ENCODE measurements at places on chromosomes 2 and 18. TPM values are rescaled to one million over a fixed set of nuclear protein-coding genes. Genes with fewer than 3 reads are reported as not detected.

Gene MALL
- total RNA-seq = 0.17 TPM

Gene DYNAP
- not detected for total RNA-seq

Gene CDKL4
- total RNA-seq = 0.30 TPM

GRCh38 chr2:179440642-179441251 lies 176.1 kb upstream of the SESTD1 start:
- peak; percentile 2 for DNase-seq
- H3K36me3 ChIP-seq = no peaks in the 10 kb centered on the region
- H3K4me3 ChIP-seq = no peak overlapping the region
- no peaks in the 10 kb centered on the region for H3K4me1 ChIP-seq
- peaks cover 29% of the 10 kb centered on the region for H3K27me3 ChIP-seq

Gene RPIA
- total RNA-seq = 43.8 TPM

Gene ACTG2
- total RNA-seq = not detected

- H3K27me3 ChIP-seq = no peaks in the 10 kb centered on the region
- DNase-seq = no peak
- H3K36me3 ChIP-seq = no peaks in the 10 kb centered on the region
These were observed 144.0 kb downstream of the TNS1 start for GRCh38 chr2:217858519-217859491.

- peaks cover 41% of the 10 kb centered on the region for H3K4me1 ChIP-seq
- no peaks in the 10 kb centered on the region for H3K27me3 ChIP-seq
- H3K27ac ChIP-seq = no peak overlapping the region
- DNase-seq = no peak
- no peaks in the 10 kb centered on the region for H3K36me3 ChIP-seq
These were observed 156.1 kb downstream of the MGAT5 start for GRCh38 chr2:134410006-134410405.

GRCh38 chr18:49279041-49279440 lies 181.4 kb downstream of the DYM start:
- H3K36me3 ChIP-seq = peaks cover 12% of the 10 kb centered on the region
- no peaks in the 10 kb centered on the region for H3K27me3 ChIP-seq
- H3K4me3 ChIP-seq = no peak overlapping the region
- DNase-seq = no peak
- H3K27ac ChIP-seq = no peak overlapping the region
- H3K4me1 ChIP-seq = no peaks in the 10 kb centered on the region

- H3K4me1 ChIP-seq = peaks cover 5% of the 10 kb centered on the region
- peaks cover 3% of the 10 kb centered on the region for H3K36me3 ChIP-seq
- peaks cover 38% of the 10 kb centered on the region for H3K27me3 ChIP-seq
- H3K27ac ChIP-seq = no peak overlapping the region
- H3K4me3 ChIP-seq = peak overlapping the region; percentile 11
These were observed 321.9 kb downstream of the CELF4 start for GRCh38 chr18:37243741-37244140.

DNA sequence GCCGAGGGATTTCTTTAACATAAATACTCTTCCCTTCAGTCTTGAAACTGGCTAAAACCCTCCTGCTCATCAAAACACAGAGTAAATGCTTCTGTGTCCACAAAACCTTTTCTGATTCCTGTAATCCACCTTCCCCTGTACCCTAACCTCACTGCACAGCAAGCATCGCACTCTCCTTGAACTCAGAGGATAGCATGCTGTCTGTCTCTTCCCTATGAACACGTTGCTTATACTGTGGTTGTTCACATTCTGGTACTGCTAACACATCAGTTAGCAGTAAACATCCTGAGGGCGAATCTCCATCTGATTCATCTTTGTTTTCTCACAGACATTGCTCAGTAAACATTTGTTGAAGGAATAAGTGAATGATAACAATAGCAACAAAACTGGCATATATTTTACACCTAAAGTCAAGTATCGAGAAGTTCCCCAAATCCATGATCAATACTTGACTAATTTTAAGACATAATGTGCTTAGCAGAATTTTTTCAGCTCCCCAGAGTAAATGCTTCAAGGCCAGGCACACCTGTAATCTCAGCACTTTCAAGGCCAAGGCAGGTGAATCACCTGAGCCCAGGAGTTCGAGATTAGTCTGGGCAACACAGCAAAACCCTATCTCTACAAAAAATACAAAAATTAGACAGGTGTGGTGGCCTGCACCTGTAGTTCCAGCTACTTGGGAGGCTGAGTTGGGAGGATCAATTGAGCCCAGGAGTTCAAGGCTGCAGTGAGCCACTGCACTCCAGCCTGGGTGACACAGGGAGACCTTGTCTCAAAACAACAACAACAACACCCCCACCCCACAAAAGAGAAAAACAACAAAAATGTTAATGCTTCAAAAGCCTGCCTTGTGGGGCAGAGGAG lies 45.6 kb upstream of the LPIN2 start:
- peak; percentile 25 for DNase-seq
- H3K36me3 ChIP-seq = peaks cover 7% of the 10 kb centered on the region
- no peaks in the 10 kb centered on the region for H3K27me3 ChIP-seq
- peaks cover 72% of the 10 kb centered on the region for H3K4me1 ChIP-seq
- H3K27ac ChIP-seq = peak overlapping the region; percentile 41

DNA sequence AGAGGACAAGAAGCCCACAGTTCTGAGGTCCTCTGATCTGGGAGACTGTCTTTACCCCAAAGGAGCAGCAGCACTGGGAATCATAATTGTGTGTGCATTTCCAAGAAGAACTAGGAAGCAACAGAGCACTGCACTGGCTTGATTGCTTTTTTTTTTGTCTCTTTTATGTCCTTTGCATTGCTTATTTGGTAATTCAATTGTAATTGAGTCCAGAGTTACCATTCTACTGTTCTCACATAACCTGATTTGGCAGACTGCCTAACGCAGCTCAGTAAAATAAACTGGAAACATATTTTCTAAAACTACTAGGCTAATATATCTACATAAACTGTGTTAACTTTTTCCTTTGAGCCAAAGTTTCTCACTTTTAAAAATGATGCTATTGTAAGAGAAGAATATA lies 190.3 kb upstream of the SLC8A1 start:
- H3K4me1 ChIP-seq = no peaks in the 10 kb centered on the region
- no peak overlapping the region for H3K4me3 ChIP-seq
- H3K27me3 ChIP-seq = no peaks in the 10 kb centered on the region
- no peak overlapping the region for H3K27ac ChIP-seq
- H3K36me3 ChIP-seq = no peaks in the 10 kb centered on the region
- no peak for DNase-seq

DNA sequence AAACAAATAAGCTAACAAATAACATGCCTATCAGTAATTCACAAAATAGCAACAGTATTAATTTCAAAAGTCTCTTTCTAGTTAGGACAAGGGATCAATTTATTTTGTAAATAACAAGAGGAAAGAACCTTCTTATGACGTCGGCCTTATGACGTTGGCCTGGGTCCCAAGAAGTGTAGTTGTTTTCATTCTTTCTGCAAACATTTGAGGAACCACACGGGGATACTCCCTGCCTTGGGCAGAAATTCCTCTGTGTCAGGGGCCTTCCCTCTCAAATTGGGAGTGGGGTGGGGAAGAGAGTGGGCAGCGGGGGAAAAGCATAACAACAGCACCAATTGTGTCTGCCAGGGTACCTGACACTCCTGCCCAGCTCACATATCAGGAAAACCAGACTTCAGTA lies 1.3 kb downstream of the CCDC68 start:
- no peaks in the 10 kb centered on the region for H3K36me3 ChIP-seq
- peaks cover 56% of the 10 kb centered on the region for H3K27me3 ChIP-seq
- no peak overlapping the region for H3K27ac ChIP-seq
- H3K4me1 ChIP-seq = peaks cover 6% of the 10 kb centered on the region
- no peak overlapping the region for H3K4me3 ChIP-seq

Gene DLX1
- total RNA-seq = not detected

DNA sequence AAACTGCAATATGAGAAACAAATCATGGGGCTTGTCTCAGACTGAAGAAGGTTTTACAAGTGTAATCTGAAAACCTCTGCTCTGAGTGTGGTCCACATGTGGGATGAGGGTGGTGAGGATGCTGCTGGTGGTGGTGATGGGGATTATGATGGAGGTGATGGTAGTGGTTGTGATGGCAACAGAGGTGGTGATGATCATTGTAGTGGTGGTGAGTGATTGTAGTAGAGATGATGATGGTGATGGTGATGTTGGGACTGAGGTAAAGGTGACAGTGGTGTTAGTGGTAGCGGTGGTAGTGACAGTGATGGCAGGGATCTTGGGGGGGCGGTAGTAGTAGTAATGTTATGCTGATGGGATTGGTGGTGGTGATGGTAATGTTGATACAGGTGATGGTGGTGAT lies 217.8 kb downstream of the ANAPC1 start:
- H3K27me3 ChIP-seq = peaks cover 13% of the 10 kb centered on the region
- DNase-seq = peak; percentile 27
- no peak overlapping the region for H3K27ac ChIP-seq
- H3K36me3 ChIP-seq = no peaks in the 10 kb centered on the region

DNA sequence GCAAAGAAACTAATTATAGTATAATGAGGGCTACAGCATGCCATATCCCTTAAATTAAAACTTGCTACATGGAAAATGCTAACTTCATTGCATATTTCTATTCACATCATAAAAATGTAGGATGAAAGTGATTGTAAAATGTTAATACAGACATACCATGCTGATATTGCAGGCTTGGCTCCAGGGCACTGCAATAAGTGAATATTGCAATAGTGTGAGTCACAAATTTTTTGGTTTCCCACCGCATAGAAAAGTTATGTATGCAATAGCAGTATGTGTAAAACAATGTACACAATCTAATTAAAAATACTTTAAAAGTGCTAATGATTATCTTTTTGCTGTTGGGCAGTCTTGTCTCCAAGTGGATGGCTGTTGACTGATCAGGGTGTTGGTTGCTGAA lies 162.1 kb downstream of the CD8B2 start:
- H3K27me3 ChIP-seq = peaks cover 12% of the 10 kb centered on the region
- H3K4me3 ChIP-seq = no peak overlapping the region
- no peaks in the 10 kb centered on the region for H3K36me3 ChIP-seq
- H3K27ac ChIP-seq = no peak overlapping the region
- H3K4me1 ChIP-seq = no peaks in the 10 kb centered on the region

DNA sequence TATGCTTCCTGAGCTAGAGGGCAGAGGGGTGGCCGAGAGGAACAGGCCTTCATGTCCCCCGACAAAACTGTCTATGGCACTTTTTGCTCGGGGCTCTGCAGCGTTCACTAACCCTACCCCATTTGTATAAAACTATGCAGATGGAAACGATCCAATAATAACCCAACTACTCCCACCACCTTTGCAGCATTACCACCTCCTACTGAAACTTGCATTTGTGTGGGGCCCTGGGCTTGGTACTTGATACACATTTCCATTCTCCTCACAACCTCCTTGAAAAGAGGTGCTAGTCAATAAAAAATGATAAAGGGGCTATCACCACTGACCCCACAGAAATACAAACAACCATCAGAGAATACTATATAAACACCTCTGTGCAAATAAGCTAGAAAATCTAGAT lies 63.5 kb upstream of the FOSL2 start:
- H3K4me1 ChIP-seq = peaks cover 39% of the 10 kb centered on the region
- H3K36me3 ChIP-seq = peaks cover 6% of the 10 kb centered on the region
- H3K4me3 ChIP-seq = no peak overlapping the region

Gene LHCGR
- not detected for total RNA-seq

GRCh38 chr18:24940416-24940815 lies 411.6 kb downstream of the ZNF521 start:
- H3K4me1 ChIP-seq = no peaks in the 10 kb centered on the region
- no peaks in the 10 kb centered on the region for H3K27me3 ChIP-seq
- H3K27ac ChIP-seq = no peak overlapping the region
- no peaks in the 10 kb centered on the region for H3K36me3 ChIP-seq
- DNase-seq = no peak
- no peak overlapping the region for H3K4me3 ChIP-seq

- H3K4me3 ChIP-seq = no peak overlapping the region
- no peaks in the 10 kb centered on the region for H3K4me1 ChIP-seq
- no peaks in the 10 kb centered on the region for H3K27me3 ChIP-seq
- H3K36me3 ChIP-seq = no peaks in the 10 kb centered on the region
- H3K27ac ChIP-seq = no peak overlapping the region
- no peak for DNase-seq
These were observed 56.8 kb downstream of the ATOH8 start for GRCh38 chr2:85810371-85811179.

DNA sequence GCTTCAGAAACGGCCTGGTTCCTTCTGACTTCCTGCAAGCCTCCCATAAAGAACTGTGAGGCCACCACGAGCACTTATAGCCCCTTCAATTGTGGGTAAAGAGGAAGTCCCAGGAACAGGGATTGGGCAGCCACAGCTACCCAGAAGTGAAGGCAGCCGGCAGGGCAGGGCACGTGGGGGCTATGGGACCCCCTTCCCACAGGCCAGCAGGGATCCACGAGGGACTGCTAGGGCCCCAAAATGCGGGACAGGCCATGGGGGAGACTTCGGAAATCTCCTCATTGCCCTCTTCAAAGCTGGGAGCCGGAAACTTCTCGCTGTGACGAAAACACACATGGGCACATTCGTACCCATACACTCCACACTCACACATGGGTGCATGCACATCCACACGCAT lies 196.1 kb upstream of the SALL3 start:
- no peaks in the 10 kb centered on the region for H3K4me1 ChIP-seq
- H3K27ac ChIP-seq = no peak overlapping the region
- no peaks in the 10 kb centered on the region for H3K36me3 ChIP-seq
- DNase-seq = no peak
- no peak overlapping the region for H3K4me3 ChIP-seq

- H3K4me3 ChIP-seq = no peak overlapping the region
- H3K36me3 ChIP-seq = no peaks in the 10 kb centered on the region
- H3K4me1 ChIP-seq = peaks cover 10% of the 10 kb centered on the region
- no peak for DNase-seq
- peaks cover 66% of the 10 kb centered on the region for H3K27me3 ChIP-seq
- peak overlapping the region; percentile 79 for H3K27ac ChIP-seq
These were observed 1.8 kb upstream of the GBX2 start for GRCh38 chr2:236169741-236170589.

Gene RAD51AP2
- not detected for total RNA-seq

DNA sequence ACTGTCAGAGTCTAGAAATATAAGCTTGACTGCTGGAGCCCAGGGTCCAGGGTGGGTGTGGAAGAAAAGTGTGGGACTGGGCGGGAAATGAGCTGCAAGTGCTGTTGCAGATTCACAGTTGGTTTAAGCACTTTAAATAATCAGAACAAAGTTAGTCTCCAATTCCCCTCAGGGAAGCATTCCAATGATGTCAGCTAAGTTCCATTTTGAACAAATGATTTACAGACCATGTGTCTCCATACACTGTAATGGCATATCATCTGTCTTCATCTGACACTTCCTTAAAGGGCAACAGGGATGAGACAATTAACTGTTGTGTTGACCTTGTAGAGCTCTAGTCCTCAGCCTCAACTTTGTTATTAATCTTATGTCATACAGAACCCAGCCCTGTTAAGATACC lies 31.5 kb upstream of the REG3A start:
- no peaks in the 10 kb centered on the region for H3K36me3 ChIP-seq
- H3K27ac ChIP-seq = no peak overlapping the region
- DNase-seq = no peak
- no peaks in the 10 kb centered on the region for H3K27me3 ChIP-seq

Gene KCNS3
- total RNA-seq = not detected

DNA sequence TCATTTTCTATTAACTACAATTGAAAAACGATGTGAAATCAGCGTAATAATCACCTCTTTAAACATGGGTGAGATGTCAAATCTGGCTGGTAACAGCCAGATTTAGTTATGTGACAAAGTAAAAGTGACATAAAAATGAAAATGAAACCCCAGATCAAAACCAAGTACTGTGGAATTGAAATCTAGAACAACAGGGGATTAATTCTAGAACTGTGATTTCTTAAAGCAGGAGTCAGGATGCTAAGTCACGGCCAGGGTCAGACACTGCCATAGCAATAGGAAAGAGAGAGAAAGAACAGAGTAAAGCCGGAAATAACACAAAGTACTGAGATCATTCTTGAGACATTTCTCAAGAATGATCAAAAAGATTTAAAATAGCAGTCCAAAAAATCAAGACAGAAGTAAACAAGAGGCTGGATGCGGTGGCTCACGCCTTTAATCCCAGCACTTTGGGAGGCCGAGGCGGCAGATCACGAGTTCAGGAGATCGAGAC lies 1183.7 kb upstream of the NXPH2 start:
- DNase-seq = no peak
- no peaks in the 10 kb centered on the region for H3K27me3 ChIP-seq
- H3K4me3 ChIP-seq = no peak overlapping the region
- no peak overlapping the region for H3K27ac ChIP-seq

All from activated T-cell treated with anti-CD3 and anti-CD28 coated beads, Interleukin-2, amount 50 U/mL, for 72 hours (primary cell).